ENCODE measurements at places on chromosomes 3 and 15. TPM values are rescaled to one million over a fixed set of nuclear protein-coding genes. Genes with fewer than 3 reads are reported as not detected.

Gene CTXN2
- total RNA-seq = not detected

Gene RGMA
- 2.5 TPM for total RNA-seq

DNA sequence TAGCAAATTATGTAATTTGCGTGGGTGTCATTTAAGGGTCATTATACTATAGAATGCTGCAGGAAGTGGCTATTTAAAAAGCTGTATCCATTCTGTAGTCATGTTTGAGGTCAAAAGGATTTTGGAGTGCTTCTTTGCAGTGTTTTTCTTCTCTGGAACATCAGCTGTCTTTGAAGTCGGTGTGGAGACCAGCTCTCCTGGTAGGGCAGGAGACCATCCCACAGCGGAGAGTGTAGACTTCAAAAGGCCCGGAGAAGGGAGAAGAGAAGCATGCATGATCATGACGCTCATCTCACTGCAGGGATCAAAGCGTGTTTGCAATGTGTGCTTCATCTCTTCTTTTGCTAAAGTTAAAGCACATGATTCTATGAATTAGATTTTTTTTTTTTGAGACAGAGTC, 19.9 kb downstream of the PXK start:
- no peaks in the 10 kb centered on the region for H3K27me3 ChIP-seq
- no peak overlapping the region for H3K4me3 ChIP-seq
- no peak for DNase-seq
- H3K27ac ChIP-seq = no peak overlapping the region
- no peaks in the 10 kb centered on the region for H3K36me3 ChIP-seq
- peaks cover 9% of the 10 kb centered on the region for H3K4me1 ChIP-seq

- no peak overlapping the region for H3K27ac ChIP-seq
- no peak for DNase-seq
- no peaks in the 10 kb centered on the region for H3K4me1 ChIP-seq
These were observed 169.5 kb upstream of the THBS1 start for GRCh38 chr15:39411102-39411989.

GRCh38 chr15:66481107-66481856, 16.3 kb downstream of the SNAPC5 start:
- peaks cover 37% of the 10 kb centered on the region for H3K4me1 ChIP-seq
- H3K36me3 ChIP-seq = peaks cover 15% of the 10 kb centered on the region
- H3K4me3 ChIP-seq = no peak overlapping the region
- H3K27me3 ChIP-seq = no peaks in the 10 kb centered on the region
- H3K27ac ChIP-seq = peak overlapping the region; percentile 38

GRCh38 chr15:69590932-69591524, 138.4 kb downstream of the RPLP1 start:
- no peaks in the 10 kb centered on the region for H3K36me3 ChIP-seq
- H3K27ac ChIP-seq = peak overlapping the region; percentile 83
- no peaks in the 10 kb centered on the region for H3K27me3 ChIP-seq
- H3K4me3 ChIP-seq = peak overlapping the region; percentile 32
- DNase-seq = no peak
